ENCODE measurements at places on chromosomes 4 and X.
A peak's percentile ranks its signal among the peaks of the same experiment; 100 is the strongest.

GRCh38 chr4:27861381-27861787 lies 1000.7 kb downstream of the STIM2 start:
- DNase-seq = peak; percentile 81
- H3K27ac ChIP-seq = no peak overlapping the region
- no peaks in the 10 kb centered on the region for H3K4me1 ChIP-seq

DNA sequence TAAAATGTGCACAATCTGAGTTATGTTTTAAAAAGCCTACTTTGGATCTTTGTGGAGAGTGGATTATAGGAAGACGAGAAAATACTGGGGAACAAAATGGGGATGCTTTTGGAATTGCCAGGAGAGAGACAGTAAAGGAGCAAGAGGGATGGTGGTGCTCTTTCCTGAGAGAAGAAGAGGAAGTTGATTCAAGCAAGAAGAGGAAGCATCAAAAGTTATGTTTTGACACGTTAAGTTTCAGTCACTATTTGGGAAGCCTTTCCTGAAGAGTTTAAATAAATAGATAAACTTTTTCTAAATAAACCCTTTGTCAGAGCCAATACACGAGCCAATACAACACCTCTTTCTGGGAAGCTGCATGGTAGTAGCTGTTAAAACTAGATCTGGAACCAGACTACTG lies 394.1 kb downstream of the GALNTL6 start:
- no peak overlapping the region for H3K27ac ChIP-seq
- no peaks in the 10 kb centered on the region for H3K27me3 ChIP-seq
- H3K36me3 ChIP-seq = no peaks in the 10 kb centered on the region
- no peaks in the 10 kb centered on the region for H3K4me1 ChIP-seq
- DNase-seq = no peak
- no peak overlapping the region for H3K4me3 ChIP-seq

GRCh38 chr4:147516133-147516532 lies 35.2 kb downstream of the EDNRA start:
- H3K27me3 ChIP-seq = no peaks in the 10 kb centered on the region
- DNase-seq = no peak
- H3K36me3 ChIP-seq = peaks cover 17% of the 10 kb centered on the region
- H3K4me3 ChIP-seq = no peak overlapping the region
- H3K27ac ChIP-seq = no peak overlapping the region

DNA sequence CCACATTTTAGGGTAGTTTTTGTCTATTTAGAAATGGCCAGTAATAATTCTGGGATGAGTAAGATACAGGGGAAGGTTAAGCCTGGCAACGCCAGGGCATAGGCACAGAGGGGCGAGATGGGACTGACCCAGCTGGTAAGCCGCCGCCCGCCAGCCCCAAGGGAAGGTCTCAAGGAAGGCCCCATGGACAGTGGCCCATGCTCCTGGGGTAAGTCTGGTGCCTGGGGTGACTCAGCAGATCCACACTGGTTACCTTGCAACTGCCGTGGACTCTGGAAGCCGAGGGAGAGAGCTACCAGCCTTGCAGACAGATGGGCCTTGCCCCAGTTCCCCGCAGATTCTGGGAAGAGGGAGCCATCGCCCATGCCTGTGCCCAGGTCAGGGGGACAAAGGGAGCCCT lies 179.4 kb downstream of the AFAP1 start:
- no peaks in the 10 kb centered on the region for H3K4me1 ChIP-seq
- no peak for DNase-seq
- peaks cover 37% of the 10 kb centered on the region for H3K36me3 ChIP-seq

DNA sequence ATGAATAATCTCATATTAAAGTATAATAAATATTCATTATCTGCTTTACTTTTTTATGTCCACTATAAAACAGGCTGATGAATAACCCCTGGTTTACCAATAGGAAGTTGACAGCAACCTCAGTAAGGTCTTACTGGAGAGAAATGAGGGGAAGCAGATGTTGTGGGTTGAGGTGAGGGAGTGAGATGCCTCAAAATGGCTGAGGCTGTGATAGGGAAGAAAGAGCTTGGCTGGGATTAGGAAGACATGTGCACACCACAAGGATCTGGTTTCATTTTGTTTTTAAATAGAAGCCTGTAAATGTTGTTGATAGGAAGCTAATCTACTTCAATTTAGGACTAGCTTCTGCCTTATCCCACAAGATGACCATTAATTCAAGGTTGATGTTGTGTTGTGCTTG lies 14.4 kb upstream of the CYBB start:
- no peaks in the 10 kb centered on the region for H3K4me1 ChIP-seq
- no peak overlapping the region for H3K4me3 ChIP-seq
- H3K27me3 ChIP-seq = no peaks in the 10 kb centered on the region
- H3K27ac ChIP-seq = no peak overlapping the region

- no peaks in the 10 kb centered on the region for H3K27me3 ChIP-seq
- no peak overlapping the region for H3K27ac ChIP-seq
- no peaks in the 10 kb centered on the region for H3K36me3 ChIP-seq
- no peak for DNase-seq
Observed at GRCh38 chrX:12013211-12013618, 125.1 kb upstream of the FRMPD4 start.

Data from endodermal cell (in vitro differentiated cells).